Suprapubic skin (tissue), 4 donors: ENCODE measurements at places on chromosomes 11 and 22. TPM values are rescaled to one million over a fixed set of nuclear protein-coding genes. Genes with fewer than 3 reads are reported as not detected.

NRIP3 gene
- 0.89 TPM for total RNA-seq

DEUP1 gene
- total RNA-seq = not detected

PRG3 gene
- not detected for total RNA-seq

- DNase-seq = no peak
Observed at GRCh38 chr11:128621601-128622501, 34.5 kb upstream of the ETS1 start.

DNA sequence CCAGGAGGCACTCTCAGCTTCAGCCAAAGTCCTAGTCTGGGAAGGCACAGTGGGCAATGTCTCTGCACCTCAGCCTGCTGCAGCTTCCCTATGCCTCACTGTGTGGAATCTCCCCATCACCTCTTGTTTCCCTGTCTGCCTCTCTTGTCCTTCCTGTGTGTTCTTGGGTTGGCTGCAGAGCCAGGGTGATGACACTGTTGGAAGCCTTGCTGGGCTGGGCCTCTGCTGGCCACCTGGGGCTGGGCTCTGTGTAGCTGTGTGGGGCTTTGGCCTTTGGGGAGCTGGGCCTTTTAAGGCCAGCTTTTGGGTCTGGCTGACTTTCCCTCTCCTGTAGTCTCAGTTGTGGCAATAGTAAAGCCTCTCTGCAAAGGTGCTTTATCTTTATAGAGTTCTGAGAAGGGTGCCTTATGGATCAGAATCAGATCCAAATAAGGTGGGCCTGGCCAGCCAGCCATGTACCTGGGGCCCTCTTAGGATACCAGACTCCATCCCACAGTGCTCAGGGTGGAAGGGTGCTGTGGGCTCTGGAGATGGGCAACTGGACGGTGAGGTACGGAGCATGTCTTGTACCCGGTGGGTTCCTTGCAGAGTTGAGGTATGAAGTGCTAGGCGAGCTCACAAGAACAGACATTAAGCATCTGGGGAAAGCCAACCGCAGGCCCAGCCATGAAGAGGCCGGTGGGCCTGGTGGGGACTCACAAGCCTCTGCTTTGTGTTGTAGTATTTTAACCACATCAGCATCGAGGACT, 10.3 kb upstream of the RANBP1 start:
- DNase-seq = no peak

GRCh38 chr11:84740050-84740449, 887.1 kb downstream of the DLG2 start:
- no peak for DNase-seq

DNA sequence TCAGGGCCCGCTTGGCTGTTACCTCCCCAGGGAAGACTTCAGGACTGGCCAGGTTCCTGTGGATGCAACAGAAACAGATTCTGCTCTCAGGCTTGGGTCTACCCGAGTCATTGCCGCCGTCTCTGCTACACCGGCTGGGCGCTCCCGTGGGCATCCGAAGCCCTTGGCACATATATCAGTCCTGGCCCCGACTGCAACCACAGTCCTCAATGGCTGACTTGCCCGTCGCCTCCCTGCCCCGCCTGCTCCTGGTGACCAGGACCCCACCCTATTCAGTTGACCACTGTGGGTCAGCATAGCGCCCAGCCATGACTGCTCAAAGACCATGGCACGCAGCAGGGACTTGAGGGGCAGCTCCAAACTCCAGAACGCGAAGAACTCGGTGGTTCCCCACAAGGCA, 64.7 kb upstream of the SLC22A12 start:
- no peak for DNase-seq

DNA sequence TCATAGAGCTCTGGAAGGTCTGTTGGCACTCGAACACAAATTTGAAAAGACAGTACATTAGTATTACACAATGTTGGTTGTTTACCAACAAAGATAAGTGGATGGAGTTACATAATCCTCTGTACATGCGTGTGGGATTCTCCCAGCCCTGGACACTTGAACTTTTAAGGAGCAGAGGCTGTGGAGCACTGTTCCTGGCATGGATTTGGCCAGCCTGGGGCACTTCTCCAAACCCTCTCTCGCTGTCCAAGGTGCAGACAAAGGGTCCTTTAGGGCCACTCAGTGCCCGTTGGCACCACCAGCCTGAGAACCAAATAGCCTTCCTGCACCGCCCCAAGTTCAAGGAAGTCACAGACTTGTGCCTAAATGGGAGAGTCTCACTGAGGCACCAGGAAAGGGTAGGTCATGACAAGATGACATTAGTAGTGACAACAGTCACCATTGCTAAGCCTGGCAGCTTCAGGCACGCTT, 1.6 kb upstream of the ANO1 start:
- no peak for DNase-seq

CD248 gene
- 32.6 TPM for total RNA-seq

P2RX6 gene
- total RNA-seq = 0.21 TPM

GRCh38 chr22:28620244-28620922, 59.3 kb downstream of the TTC28 start:
- no peak for DNase-seq

PIH1D2 gene
- 1.1 TPM for total RNA-seq

SCN4B gene
- total RNA-seq = 1.5 TPM

OR4C13 gene
- not detected for total RNA-seq

DNA sequence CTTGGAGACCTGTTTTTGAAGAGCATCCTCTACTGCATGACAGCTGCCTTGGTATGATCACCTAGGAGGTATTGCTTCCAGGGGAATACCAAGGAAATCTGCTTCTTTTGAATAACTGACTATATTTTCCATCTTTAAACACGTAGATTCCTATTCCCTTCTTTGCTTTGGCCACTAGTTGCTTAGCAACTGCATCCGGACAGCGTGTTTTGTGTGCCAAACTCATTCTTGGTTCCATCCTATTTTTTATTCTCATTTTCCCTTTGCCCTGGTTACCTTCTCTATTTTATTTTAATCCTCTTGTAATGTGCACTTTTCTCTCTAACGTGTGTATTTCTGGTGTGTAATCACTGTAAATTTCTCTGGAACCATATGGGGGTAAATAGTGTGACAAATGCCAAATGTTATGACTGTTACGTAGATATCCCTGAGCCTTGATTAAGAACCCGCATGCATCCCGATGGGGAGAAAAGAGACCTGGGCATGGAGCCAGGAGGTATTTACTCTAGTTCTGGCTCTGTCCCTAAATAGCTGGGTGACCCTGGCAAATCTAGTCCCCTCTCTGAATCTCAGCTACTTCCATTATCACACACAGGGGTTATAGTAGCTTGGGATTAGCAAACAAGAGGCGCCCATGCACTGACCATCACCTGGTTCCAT, 241.7 kb downstream of the MIAT start:
- DNase-seq = no peak

GRCh38 chr11:103609117-103610066, 427.0 kb upstream of the DDI1 start:
- DNase-seq = no peak

DNA sequence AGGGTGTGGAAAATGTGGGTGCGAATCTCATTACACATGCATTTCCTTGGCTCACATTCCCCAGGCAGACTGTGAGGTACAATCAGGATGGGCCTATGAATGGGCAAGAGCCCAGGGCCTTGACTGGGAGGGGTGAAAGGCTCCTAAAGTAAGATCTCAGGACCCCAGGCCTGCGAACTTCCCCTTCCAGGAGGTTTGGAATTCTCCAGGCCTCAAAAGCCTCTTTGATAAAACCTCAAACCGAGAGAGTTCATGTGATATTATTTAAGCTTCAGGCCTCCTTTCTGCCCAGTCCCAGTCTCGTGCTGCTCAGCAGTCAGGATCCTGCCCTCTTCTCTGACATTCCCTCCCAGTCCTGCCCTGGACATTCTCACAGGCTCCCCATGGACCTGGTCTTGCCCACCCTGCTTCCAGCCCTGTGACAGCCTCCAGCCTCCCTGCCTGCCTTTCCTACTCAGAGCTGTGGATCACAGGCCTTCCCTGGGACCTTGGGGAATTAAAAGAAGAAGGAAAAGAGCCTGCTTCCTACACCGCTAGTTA, 37.3 kb upstream of the TEAD1 start:
- no peak for DNase-seq

DNA sequence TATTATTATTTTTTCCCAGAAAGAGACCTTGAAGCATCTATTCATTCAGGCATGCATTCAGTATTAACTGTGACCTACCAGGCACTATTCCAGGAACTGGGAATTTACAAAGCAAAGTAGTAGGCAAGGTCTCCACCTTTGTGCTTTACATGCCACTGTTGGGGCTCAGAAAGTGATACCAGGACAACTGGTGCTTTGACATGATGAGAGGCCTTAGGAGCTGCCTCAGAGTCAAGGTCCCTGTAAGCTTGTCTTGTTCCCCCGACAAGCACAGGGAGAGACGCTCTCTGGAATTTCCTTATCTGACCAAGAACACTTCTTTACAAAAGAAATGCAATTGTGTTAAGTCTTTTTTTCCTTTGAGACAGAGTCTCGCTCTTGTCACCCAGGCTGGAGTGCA, 2.3 kb upstream of the HMOX1 start:
- no peak for DNase-seq

MAJIN gene
- not detected for total RNA-seq

- DNase-seq = no peak
Observed at GRCh38 chr11:110935018-110935640, 222.9 kb upstream of the ARHGAP20 start.

CASP12 gene
- not detected for total RNA-seq

PGM2L1 gene
- 2.0 TPM for total RNA-seq

- no peak for DNase-seq
Observed at GRCh38 chr11:103959279-103959942, 77.0 kb upstream of the DDI1 start.

DNA sequence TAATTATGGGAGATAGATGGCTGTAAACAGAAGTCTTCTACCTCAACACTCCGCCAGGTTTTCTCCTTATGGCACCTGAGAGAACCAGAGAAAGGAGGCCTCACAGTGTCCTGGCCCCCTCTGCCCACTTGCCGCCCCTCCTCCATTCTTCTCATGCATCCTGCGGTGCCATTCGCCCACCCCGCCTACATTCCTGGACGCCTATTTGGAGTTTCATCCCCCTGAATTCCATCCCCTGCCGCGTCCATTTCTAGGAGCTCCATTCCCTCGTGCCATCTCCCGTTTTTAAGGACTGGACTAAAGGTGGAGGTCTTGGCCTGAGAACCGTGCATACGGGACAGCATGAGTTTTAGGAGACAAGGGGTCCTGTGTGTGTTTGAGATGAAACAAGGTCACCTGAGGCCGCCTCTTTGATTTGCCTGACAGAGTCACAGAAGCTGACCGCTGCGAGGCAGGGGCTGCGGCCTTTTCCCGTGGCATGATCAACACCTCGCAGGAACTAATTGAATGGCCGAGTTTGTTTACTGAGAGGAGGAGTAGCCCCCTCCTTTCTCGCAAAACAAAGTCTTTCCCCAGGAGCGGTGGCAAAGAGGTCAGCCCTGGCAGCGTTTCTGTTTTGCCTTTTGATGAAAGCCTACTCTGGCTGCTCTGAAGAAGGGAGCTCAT, 246.2 kb downstream of the ST3GAL4 start:
- no peak for DNase-seq
